ENCODE measurements at places on chromosomes 11 and 22.

DNA sequence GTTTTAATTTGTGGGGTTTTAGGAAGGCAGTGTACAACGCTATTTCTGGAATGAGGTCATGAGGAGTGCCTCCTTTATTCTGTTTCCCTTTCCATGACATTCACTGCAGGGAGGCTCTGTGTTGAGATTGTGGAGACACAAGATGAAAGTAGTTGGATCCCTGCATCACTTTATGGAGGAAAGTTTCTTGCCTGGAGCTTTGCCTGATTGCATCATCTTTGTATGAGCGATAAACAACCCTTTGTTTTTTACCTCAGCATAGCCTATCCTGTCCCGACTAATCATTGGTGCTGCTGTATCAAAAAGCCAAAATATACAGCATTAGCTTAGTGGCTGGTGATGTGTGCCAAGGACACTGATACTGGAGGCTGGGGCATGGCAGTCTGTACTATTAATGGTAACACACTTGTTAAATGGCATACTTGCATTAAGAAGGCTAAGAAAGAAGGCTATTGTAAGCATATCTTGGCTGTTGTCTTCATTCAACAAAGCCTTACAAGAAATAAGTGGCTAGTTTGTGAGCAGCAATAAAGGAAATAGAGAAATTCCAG lies 31.2 kb upstream of the SLC5A4 start:
- DNase-seq, result no peak

GRCh38 chr11:28384418-28384817 lies 276.2 kb downstream of the METTL15 start:
- DNase-seq, result no peak

- no peak for DNase-seq
Observed at GRCh38 chr11:43554148-43554473, 126.4 kb upstream of the HSD17B12 start.

GRCh38 chr11:1502168-1502953 lies 15.8 kb upstream of the MOB2 start:
- no peak for DNase-seq

DNA sequence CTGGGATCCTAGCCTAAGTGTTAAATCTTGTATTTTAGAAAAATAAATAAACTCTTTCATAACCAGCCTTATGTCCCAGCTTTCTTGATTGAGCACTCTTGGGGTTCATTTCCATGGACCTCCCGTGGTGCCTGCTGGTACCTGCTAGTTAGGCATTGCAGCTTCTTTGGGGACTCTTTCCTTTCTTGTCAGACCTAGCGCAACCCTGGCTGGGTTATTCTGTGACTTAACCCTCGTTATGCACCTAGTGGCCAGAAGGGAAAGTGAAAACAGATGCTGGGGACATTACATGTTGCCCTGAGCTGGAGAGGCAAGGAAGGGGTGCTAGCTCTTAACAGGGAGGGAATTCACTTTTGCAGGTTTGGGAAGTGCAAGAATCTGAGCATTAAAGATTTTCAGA lies 46.8 kb downstream of the APIP start:
- no peak for DNase-seq

DNA sequence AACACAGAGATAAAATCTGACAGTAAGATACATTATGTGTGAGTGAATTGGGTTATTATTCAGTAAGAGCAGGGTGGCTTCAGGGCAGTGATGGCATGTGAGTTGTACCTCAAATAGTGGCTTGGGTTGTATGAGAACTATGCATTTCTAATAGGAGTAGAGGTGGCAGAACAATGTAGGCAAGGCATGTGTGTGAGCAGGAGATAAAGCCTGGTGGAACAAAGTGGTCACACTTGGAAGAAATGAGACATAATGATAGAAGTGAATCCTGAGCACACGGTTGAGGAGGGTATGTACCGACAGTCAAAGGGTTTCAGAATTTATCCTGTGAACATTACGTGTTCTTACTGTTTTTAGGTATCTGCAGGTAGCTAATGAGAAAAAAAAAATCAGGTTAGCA lies 159.3 kb downstream of the CASP12 start:
- no peak for DNase-seq

DNA sequence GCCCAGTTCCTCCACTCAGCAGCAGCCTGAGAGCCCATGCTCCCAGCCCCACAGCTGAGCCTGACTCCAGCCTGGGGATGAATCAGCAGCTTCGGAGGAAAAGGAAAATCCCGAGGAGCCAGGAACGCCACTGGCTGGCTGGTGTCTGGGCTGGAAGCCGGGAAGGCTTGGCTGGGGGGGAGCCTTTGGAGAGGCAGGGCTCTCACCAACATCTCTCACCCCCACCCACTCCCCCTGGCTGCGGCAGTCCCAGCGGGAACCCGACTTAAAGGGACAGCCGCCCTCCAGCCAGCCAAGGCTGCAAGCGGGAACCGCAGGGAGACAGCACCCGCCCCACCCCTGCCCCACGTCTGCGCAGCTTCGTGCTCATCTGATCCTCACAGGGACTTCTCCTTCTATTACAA lies 28.4 kb downstream of the KIAA0930 start:
- no peak for DNase-seq

GRCh38 chr11:6248248-6248647 lies 9.4 kb downstream of the CNGA4 start:
- DNase-seq, result no peak

DNA sequence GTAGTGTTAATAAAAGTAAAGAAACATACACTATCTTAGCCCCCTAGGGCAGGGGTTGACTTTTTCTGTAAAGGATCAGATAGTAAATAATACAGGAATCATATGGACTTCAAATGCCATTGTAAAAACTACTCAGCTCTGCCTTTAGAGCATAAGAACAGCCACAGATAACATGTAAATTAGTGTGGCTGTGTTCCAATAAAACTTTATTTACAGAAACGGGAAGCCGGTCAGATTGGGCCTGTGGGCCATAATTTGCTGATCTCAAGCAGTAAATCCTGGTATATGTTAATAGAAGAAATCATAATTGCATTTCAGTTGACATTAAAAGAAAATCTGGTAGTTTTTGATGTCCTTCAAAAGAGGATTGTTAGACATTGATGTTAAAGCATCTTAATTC lies 76.5 kb downstream of the ZC3H12C start:
- DNase-seq, result no peak

DNA sequence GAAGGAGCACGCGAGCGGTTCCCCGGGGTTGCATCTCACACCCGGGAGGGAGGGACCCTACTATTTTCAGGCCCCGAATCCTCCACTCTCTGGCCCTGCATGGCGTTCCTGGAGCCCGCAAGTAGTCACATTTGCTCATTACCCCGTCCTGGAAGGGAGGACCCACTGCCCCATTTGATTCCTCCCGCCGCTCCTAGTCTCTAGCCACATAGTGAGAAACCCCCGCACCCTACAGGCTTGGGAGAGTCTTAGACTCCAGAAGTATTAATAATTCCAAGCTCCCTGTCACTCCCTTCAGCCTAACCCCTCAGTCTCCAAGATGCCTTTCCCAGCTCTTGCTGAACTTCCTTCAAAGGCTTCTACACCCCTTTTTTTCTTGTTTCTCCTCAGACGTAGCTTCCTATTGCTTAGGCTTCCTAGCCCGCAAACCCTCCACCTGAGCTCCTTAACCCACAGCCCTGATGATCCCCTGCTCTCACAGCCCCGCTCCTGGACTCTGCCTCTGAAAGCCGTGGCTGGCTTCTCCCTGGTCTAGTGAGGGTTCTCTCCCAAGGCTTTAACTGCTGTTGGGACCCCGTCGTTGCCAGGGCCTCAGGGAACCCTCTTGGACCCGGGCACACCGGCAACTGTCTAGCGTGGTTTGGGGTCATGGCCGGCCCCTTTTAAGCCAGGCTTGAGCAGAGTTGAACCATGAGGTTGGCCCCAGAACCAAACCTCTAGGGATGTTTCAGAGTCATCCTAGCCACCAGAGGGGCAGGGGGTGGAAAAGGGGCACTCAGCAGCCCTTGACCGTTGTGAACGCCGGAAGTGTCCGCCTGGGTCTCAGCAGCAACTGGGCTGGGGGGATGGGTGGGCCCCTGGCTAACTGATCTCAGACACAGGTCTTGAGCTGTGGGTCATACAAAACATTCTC lies 862 bp downstream of the GGA1 start:
- no peak for DNase-seq

DNA sequence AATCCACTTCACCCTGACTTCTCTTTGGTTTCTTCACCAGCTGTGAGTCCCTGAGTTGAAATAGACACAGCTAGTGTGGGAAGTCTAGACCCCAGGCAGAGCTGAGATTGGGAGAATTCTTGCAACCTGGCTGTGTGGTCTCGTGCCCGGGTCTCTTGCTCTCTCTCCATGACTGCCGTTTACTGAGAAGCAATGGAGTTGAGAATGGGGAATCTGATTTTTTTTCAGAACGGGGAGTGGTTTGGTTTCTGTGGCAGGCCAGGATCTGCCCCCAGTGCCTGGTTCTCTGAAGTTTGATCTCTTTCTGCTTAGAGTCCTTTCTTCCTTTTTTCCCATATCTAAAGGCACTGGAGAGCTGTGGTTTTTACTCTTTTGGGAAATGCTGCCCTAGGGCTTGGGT lies 1.5 kb downstream of the SIDT2 start:
- DNase-seq, result no peak

DNA sequence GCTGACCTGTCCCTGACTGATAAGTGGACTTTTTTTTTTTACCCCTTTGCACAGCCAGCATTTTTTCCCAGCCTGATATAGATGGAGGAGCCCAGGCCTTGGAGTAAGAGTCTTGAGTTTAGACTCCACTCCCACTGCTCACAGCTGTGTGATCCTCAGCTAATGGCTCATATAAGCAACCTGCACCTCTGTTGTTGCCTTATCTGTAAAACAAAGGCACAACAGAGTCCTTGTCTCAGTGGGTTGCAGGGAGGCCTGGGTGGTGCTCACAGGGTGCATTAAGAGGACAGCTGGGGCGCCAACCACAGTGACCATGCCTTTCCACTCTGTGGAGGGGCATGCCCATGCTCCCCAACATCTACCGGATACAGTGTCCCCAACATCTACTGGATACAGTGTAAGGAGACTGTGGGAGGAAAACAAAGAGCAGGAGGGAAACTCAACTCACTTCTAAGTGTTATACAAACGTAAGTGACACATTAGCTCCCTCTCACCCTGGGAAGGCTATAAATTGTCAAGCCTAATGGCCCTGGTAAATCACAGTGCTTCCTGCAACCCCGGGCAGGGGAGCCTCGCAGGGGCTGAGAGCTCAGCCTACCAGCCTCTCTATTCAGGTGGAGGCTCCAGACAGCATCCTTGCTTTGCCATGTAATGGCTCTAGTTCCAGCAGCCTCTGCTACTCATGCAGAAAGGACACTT lies 109.5 kb downstream of the TENM4 start:
- DNase-seq, result peak; percentile 48
